Testis (tissue), 5 donors: ENCODE measurements at places on chromosomes 16 and 17. TPM values are rescaled to one million over a fixed set of nuclear protein-coding genes. Genes with fewer than 3 reads are reported as not detected.

GRCh38 chr16:12296991-12297390, 320.5 kb downstream of the SNX29 start:
- H3K4me3 ChIP-seq, result no peak overlapping the region
- no peaks in the 10 kb centered on the region for H3K4me1 ChIP-seq
- H3K36me3 ChIP-seq, result no peaks in the 10 kb centered on the region
- H3K27ac ChIP-seq, result no peak overlapping the region

Gene TBX6
- 1.3 TPM for total RNA-seq

DNA sequence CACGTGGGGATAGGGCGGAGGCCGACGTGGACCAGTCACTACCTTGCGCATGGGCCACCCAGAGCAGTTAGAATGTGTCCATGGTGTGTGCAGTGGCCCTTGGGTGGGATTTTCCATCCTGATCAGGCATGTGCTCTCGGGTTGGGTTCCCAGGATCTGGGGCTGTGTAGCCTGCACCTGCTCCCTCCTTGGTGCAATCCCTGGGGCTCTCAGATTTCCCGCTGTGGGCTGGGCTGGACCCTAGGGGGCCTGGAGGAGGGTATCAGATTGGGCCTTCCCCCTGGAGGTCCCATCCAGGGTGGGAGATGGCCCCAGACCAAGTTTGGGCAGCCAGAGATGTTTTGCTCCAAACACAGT, 1.3 kb downstream of the SMTNL2 start:
- no peak overlapping the region for H3K27ac ChIP-seq
- DNase-seq, result no peak
- no peaks in the 10 kb centered on the region for H3K27me3 ChIP-seq

GRCh38 chr17:4616476-4616875, 25.0 kb downstream of the ALOX15 start:
- H3K27ac ChIP-seq, result no peak overlapping the region
- H3K4me1 ChIP-seq, result no peaks in the 10 kb centered on the region
- no peak for DNase-seq

Gene TPSB2
- 49.5 TPM for total RNA-seq

DNA sequence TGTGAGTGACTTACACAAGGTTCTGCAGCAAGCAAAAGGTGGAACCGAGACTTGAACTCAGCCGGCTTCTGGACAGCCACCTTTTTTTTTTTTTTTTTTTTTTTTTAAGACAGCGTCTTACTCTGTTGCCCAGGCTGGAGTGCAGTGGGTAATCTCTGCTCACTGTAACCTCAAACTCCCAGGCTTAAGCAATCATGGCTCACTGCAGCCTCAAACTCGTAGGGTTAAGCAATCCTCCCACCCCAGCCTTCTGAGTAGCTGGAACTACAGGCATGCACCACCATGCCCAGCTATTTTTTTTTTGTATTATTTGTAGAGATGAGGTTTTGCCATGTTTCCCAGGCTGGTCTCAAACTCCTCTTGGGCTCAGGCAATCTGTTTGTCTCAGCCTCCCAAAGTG, 55.2 kb upstream of the GOT2 start:
- no peak for DNase-seq
- H3K27me3 ChIP-seq, result no peaks in the 10 kb centered on the region
- no peak overlapping the region for H3K4me3 ChIP-seq
- peaks cover 4% of the 10 kb centered on the region for H3K4me1 ChIP-seq
- H3K36me3 ChIP-seq, result no peaks in the 10 kb centered on the region

Gene GALR2
- total RNA-seq, result 0.31 TPM

Gene CAPN15
- total RNA-seq, result 115 TPM

Gene SLFN12
- 4.7 TPM for total RNA-seq

DNA sequence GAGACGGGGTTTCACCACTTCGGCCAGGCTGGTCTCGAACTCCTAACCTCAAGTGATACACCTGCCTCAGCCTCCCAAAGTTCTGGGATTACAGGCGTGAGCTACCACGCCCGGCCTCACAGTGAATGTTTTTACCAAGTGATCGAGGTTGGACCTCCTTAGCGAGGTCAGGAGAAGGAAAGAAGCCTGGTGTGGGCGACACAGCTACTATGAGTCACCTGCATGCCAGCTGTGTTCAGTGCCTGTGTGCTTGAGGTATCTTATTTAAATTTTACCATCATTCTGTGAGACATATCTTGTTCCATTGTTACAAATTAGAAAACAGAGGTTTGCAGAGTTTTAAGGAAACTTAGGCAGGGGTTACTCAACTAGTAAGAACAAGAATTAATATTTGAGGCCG, 174.8 kb upstream of the DYNLRB2 start:
- H3K36me3 ChIP-seq, result no peaks in the 10 kb centered on the region
- H3K27me3 ChIP-seq, result no peaks in the 10 kb centered on the region
- no peak overlapping the region for H3K4me3 ChIP-seq
- no peaks in the 10 kb centered on the region for H3K4me1 ChIP-seq
- no peak for DNase-seq
- H3K27ac ChIP-seq, result no peak overlapping the region

DNA sequence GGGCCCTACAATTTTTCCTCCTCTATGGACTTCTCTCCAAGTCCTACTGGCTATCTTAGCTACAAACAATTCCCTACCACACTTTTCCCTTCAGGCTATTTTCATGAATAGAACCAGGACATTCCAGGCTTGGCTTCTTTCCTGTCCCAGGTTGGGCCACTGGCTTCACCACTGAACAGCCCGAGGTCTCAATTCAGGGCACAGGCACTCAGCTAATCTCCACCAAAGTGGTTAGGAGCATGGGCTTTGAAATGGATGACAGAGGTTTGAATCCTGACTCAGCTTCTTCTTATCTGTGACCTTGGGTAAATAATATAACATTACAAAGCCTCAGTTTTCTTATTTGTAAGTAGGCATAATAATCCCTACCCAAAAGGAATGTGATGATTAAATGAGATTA, 50.9 kb upstream of the ZNF629 start:
- no peak for DNase-seq
- no peaks in the 10 kb centered on the region for H3K36me3 ChIP-seq
- H3K4me3 ChIP-seq, result no peak overlapping the region
- H3K27ac ChIP-seq, result no peak overlapping the region
- no peaks in the 10 kb centered on the region for H3K27me3 ChIP-seq
- H3K4me1 ChIP-seq, result no peaks in the 10 kb centered on the region

GRCh38 chr17:1942066-1942365, 83.1 kb downstream of the RTN4RL1 start:
- H3K36me3 ChIP-seq, result no peaks in the 10 kb centered on the region
- H3K27me3 ChIP-seq, result no peaks in the 10 kb centered on the region
- H3K4me1 ChIP-seq, result no peaks in the 10 kb centered on the region
- no peak overlapping the region for H3K27ac ChIP-seq

DNA sequence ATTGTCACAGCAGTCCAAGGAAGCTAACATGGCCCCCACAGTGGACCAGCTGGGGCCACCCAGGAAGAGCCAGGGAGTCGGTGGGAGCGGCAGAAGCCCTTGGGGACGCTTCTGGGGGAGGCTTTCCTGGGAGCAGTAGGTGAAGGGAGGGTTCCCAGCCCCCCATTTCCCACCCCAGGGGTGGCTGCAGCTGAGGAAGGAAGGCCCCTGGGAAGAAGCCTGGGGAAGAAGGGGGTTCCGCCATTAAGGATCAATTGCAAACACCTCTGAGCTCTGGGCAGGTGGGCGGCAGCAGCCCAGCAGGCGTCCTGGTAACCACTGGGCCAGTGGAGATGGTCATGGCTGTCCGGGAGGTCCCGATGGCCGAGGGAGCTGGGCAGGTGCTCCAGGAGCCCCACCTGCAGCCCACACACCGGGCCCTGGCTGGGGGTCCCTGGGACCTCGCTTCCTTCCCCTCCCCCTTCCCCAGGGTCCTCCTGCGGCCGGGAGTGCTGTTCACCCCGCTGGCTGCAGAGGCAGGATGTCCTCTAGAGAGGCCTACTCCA, 592 bp upstream of the PERCC1 start:
- H3K27ac ChIP-seq, result no peak overlapping the region
- H3K4me3 ChIP-seq, result no peak overlapping the region
- no peak for DNase-seq
- H3K36me3 ChIP-seq, result no peaks in the 10 kb centered on the region
- no peaks in the 10 kb centered on the region for H3K27me3 ChIP-seq

DNA sequence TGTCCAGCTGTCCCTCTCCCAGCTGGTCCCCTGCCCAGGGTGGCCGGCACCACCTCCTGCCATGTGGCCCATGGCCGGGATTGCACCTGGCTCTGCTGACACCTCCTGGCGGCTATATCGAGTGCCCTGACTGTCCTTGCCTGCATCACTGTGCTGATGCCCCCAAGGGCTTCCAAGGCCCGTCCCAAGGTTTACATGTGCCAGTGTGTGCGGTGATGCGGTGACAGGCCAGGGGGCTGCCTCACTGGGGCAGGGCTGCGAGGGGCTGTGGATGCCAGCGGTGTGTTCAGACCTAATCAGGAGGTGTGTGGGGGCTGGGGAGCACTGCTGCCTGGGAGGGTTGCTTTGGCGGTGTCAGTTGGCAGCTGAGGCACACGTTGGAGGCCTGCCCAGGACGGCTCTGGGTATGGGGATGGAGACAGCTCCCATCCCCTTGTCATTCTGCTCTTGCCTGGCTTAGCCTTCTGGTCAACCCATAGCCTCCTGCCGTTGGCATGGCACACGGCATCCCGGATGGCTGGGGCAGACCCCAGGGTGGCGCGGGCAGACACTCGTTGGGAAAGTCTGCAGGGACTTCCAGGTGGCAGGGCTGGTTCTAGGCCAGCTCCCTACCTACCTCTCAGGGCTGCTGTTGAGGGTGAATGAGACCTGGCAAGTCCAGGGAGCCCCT, 5.5 kb downstream of the MAP2K3 start:
- H3K36me3 ChIP-seq, result no peaks in the 10 kb centered on the region
- H3K4me3 ChIP-seq, result no peak overlapping the region
- DNase-seq, result no peak
- no peaks in the 10 kb centered on the region for H3K27me3 ChIP-seq

Gene TMED6
- 1.4 TPM for total RNA-seq

DNA sequence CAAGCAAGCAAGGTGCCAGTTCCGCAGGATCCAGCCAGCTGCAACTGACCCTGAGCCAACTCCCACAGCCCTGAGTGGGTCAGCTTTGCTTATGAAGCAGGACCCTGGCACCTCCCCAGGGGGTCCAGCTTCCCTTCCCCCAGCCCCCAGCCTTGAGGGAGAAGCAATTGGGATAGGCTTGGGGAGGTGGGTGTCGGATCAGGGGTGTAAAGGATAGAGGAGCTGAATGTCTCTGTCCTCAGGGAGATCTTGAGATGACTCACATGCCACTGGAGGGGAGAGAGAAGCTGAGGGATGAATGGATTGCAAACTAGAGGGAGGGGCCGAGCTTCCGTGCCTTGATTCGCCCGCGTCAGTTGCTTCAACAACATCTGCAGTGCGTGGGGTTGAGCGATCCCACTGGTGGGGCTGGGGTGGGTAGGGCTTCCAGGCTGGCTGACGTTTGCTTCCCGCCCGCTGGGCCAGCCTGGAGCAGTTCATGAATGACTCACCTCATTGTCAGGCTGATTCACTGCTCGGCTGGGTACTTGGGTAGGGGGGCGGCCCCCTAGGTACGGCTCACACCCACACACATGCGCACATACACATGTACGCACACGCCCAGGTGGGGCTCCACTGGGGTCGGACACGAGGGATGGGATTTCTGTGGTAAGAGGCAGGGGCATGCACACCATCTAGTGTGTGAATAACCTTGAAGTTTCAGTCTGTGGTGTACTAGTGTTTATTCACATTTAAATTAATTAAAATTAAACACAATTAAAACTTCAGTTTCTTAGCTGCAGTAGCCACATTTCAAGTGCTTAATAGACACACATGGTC, 3.6 kb upstream of the HROB start:
- H3K27me3 ChIP-seq, result no peaks in the 10 kb centered on the region
- peaks cover 14% of the 10 kb centered on the region for H3K4me1 ChIP-seq
- peak; percentile 28 for DNase-seq
- H3K4me3 ChIP-seq, result no peak overlapping the region

- no peak for DNase-seq
- H3K4me3 ChIP-seq, result no peak overlapping the region
- no peak overlapping the region for H3K27ac ChIP-seq
- H3K27me3 ChIP-seq, result no peaks in the 10 kb centered on the region
- no peaks in the 10 kb centered on the region for H3K4me1 ChIP-seq
Observed at GRCh38 chr16:29694384-29695195, 15.6 kb downstream of the QPRT start.

Gene KRT14
- not detected for total RNA-seq

DNA sequence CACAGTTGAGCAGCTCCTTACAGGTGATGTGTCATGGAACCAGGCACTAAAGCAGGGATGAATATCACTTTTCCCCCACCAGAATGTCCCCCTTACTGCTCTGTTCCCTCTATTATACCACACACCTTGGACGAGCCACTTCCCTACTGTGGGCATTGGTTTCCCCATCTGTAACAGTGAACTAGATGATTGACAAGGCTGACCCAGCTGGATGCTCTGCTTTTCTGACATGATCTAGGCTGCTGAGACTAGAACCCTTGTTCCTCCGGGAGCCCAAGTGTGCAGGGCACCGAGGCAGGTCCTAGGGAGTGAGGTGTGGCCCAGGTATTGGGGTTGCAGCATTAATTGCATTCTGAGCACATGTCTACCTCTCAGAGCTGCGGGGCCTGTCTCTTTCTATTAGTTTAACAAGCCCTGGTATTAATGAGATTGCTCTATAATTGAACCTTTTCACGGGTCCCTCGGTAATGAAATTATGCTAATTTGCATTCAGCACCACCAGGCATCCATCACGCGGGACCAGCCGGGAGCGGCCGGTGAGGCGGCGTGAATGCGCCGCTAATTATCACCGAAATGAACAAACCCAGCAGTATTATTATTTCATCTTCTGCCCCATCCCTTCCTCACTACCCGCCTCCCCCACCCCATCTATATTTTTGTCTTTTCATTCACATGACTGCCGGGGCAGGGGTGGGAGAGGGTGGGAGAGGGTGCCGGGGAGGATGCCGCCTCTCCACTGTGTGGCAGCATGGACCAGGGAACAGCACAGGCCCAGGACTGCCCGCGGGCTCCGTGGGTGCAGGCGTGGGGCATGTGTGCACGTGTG, 121.1 kb downstream of the CYLD start:
- no peak overlapping the region for H3K4me3 ChIP-seq
- no peaks in the 10 kb centered on the region for H3K27me3 ChIP-seq
- H3K27ac ChIP-seq, result no peak overlapping the region
- H3K4me1 ChIP-seq, result no peaks in the 10 kb centered on the region
- no peaks in the 10 kb centered on the region for H3K36me3 ChIP-seq
- DNase-seq, result no peak

DNA sequence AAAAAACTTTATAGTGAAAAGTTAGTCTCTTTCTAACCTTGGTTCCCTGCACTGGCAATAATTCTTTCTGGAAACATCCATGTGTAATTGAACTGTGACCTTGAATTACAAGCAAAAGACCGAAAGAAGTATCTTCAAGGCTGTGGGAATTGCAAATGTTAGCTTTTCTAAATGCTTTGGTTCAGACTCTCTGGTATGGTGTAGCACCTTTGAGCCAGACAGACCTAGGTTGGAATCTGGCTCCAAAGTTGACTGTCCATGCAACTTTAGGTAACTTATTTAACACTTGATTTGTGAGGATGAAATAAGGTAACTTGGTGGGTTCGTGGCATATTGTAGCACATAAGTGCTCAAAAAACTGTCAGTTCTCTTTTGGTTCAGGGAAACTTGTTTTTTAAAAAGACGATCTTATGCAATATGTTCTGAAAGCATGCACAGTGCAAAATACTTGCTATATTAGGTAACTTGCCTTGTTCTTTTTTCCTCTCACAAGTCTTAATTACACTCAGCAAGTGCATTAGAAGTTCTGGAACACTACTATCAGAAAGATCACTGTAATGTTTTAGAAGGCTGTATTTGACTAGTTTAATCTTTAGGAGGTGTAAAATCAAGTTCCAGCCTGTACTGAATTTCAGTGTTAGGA, 46.3 kb downstream of the TANGO6 start:
- H3K4me3 ChIP-seq, result no peak overlapping the region
- H3K27ac ChIP-seq, result peak overlapping the region; percentile 60
- no peaks in the 10 kb centered on the region for H3K27me3 ChIP-seq
- H3K36me3 ChIP-seq, result no peaks in the 10 kb centered on the region
